ENCODE measurements at places on chromosomes 3 and 15.
A peak's percentile ranks its signal among the peaks of the same experiment; 100 is the strongest.

GRCh38 chr15:97661796-97662195 lies 298.7 kb upstream of the ARRDC4 start:
- DNase-seq, result no peak

DNA sequence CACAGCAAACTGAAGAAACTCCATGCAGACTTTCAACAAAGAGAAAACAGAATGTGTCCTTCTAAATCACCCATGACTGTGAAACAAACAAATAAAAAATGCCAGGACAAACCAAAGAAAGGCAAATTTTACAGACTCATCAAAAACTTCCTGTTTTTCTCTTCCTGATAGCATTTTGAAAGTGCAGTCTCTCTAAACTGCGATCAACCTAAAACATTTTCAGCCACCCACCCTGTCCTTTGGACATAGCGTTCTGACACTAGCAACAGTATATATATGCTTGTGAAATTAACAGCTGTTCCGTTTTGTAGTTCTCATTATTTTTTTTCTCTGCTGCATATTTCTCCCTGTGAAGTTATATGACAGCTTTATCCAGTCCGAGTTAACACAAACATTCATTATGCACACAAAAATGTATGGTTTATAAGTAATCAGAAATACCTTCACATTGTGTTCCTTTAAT lies 151.7 kb downstream of the FBN1 start:
- no peak for DNase-seq

DNA sequence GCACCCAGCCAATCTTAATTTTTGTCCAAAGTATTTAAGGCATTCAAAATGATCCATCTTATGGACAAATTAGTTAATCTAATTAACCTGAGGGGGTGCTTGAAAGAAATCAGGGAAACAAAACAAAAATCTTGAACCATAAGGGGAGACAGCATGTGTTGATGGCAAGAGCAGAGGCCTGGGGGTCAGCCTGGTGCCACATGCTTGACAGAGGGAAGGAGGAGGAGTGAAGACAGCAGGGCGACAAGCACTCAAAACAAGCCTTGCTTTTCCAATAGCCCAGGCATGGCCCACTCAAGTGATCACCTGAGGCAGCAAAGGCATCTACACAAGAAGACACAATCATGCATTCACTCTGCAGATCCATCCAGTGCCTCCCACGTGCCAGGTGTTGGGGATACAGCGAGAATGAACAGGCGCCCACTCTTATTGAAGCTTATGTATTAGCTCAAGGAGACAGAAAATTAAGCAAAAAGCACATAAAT lies 25.0 kb upstream of the MGLL start:
- DNase-seq, result no peak

DNA sequence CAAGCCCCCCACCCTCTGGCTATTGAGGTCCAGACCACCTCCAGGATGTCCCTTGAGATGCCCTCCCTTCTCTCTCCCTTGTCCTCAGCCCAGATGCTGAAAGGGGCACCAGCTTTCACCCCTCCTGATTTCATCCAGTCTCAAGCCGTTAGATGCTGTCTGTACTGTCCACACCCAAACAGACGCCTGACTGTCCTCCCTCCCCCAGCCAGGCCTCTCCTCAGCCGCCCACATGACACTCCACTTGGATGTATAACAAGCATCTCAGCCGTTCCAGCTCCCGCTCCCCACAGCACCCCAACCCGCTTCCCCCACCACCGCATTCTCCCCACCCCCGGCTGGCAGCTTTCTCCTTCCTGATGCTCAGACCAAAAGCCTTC lies 25.0 kb upstream of the CYP11A1 start:
- no peak for DNase-seq

DNA sequence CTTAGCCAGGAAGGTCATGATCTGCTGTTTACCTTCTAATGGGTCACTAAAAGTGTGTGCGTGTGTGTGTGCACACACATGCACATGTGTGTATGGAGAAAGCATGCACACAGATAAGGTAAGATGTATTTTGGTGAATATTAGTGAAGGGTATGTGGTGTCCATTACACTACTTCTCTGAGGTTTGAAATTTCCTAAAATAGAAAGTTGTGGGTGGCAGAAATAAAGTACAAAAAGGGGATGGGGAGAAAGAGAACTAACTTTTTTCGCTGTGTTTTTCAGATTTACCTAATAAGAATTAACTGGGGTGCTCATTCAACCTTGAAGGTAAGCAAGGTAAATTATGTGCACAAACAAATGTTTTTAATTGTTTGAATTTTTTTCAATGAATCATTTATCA lies 24.4 kb upstream of the NR2E3 start:
- no peak for DNase-seq

- DNase-seq, result no peak
These were observed 399.7 kb downstream of the VPS13C start for GRCh38 chr15:61660579-61660978.

DNA sequence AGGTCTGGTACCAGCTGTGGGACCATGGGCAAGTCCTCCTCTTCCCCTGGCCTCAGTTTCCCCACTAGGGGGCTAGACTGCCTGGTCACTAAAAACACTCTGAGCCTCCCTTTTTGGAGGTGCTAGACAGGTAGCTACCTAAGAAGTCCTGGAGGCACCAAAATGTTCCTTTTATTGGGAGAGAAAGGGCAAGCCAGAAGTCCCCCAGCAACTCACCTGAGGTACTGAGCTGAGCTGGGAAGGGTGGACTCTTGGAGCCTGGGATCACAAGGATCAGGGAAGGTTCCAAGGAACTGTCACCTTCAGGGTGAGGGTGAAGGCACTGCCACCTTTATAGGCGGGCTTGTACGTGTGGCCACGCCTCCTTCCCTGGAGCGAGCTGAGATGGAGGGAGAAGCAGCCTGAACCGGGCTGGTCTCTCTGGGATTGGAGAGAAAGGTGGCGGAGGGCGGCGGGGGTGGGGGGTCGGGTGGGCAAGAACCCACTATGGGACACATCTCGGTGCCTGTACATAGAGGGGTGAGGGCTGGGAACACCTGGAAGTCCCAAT lies at the start of gene CYP1A1:
TSS of gene CYP1A1 (minus strand) at position 304 of the 550 bp plus-strand sequence. CDS start 2,431 bp downstream, outside the sequence.
- peak; percentile 34 for DNase-seq

- no peak for DNase-seq
These were observed 93.7 kb upstream of the IMPG2 start for GRCh38 chr3:101414121-101414520.

- no peak for DNase-seq
These were observed 144.4 kb upstream of the EPHA3 start for GRCh38 chr3:88963003-88963402.

GRCh38 chr3:12932754-12933153 lies 91.4 kb upstream of the RPL32 start:
- no peak for DNase-seq

DNA sequence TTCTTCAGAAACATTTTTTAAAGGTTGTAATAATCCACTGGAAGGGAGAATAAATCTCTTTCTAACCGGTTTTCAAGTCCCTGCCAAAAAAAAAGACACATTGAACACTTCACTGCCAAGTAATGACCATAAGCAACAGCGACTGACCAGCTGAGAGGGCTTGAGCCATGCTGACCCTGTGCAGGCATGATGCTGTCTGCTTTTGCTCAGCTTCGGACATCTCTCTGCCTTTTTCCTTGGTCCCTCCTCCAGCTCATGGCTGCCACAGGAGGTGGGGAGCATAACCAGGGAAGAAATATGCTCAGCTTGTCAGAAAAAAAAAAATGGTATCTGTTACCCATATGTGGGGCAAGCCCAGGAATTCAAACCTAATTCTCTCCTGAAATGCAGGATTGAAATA lies 1.5 kb downstream of the IGSF10 start:
- DNase-seq, result no peak

DNA sequence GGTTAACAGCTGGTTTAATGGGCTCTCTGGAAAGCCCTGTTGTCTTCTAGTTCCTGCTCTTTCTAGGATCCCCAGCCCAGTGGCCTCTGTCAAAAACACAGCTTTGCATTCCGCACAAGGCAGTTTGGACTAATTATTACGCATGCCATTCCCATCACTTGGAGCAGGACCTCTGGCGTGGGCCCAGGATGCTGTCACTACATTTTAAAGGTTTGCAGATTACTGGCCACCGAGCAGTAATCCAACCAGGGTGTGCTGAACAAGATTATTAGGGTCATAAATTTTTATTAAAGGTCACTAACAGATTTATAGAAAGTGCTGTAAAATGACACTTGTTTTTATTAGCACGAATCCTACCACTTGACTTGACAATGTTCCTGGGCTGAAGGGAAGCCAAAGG lies 143.6 kb upstream of the SLC6A11 start:
- DNase-seq, result no peak

- DNase-seq, result no peak
These were observed 33.6 kb downstream of the ACP3 start for GRCh38 chr3:132350814-132351213.

DNA sequence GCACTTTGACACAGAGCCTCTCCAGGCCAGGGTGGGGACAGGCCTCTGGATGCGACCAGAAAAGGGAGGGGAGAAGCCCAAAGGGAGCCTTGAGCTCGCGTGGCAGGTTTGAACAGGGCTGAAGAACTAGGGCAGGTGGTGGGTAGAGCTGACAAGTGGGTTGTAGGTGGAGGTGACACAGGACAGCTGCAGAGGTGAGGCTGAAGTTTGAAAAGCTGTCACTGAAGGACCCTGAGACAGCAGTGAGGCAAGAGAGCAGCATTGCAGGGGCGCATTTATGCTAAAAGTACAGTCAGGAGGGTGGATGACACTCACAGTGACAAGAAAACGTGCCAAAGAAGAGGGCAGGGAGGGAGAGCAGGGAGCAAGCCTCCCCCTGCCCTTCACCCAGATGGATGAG lies 21.8 kb upstream of the EPB42 start:
- no peak for DNase-seq

DNA sequence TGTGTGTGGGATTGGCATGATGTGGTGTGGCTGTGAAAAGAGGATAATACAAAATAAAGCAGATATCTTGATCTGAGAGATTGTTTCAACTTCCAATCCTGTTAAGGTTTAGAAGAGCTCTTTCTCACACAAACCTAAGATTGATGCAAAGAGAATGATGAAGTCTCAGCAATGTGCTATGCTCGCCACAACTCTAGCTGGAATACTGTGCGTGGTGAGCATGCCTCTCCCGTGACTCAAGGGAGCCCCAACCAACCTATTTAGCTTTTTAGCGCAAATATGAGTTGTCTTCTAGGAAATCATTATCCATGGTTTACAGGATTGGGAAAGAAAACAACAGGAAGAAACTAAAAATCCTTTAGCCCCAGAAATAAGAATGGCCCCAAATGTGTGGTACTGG lies 28.5 kb downstream of the BTLA start:
- DNase-seq, result no peak

DNA sequence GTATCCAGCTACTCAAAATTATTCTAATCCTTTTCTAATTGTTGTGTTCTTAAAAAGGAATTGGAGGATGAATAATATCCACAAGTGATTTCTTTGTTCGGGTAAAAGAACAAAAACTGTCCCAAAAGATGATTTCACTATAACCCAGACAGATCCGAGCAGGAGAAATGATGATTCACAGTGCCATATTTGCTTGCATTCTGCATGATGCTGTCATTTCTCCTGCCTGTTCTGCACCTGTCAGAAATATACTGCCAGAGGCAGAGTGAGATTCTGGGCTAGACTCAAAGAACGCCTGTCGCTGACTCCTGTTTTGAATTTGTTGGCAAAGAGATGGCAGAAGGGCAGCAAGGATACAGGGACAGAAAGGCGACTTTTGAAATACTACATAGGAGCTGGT lies 34.7 kb upstream of the SLC24A5 start:
- DNase-seq, result no peak

DNA sequence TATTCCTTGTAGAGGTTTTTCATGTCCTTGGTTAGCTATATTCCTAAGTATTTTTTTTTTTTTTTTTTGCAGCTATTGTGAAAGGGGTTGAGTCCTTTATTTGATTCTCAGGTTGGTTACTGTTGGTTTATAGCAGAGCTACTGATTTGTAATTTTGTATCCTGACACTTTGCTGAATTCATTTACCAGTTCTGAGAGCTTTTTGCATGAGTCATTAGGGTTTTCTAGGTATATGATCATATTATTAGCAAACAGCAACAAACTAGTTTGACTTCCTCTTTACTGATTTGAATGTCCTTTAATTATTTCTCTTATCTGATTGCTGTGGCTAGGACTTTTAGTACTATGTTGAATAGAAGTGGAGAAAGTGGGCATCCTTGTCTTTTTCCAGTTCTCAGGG lies 737.4 kb downstream of the ZNF385D start:
- no peak for DNase-seq

GRCh38 chr15:81485806-81486205 lies 111.8 kb upstream of the TMC3 start:
- DNase-seq, result no peak

DNA sequence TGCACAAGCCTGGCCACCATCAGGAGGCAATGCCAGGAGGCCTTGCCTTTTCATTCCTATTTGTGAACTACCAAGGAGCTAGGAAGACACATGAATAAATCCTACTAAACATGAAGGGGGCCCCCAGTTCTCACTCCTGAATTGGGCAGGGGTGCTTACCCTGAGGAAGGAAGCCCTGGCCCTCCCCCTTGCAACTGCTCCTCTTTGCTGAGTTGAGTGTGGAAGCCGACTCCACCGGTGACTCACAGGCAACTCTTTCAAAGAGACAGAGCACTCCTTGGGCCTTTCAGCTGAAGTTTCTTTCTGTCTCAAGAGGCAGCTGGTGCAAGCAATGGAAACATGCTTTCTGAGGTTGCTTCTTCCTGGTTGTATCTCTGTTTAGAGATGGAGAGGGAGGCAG lies 1.7 kb downstream of the GABRG3 start:
- no peak for DNase-seq

- no peak for DNase-seq
These were observed 16.0 kb upstream of the CCNL1 start for GRCh38 chr3:157175691-157176507.

DNA sequence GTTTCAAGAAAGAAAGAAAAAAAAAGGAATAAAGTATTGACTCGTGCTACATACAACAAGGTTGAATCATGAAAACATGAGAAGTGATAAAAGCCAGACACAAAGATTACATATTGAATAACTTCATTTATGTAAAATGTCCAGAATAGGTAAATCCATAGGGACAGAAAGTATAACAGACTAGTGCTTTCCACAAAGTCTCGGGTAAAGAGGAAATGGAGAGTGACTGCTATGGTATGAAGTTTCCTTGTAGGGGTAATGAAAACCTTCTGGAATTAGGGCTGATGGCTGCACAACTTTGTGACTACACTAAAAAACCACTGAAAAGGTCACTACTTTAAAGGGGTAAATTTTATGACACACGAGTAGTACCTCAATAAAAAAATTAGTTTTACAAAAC lies 13.0 kb downstream of the LRRFIP2 start:
- no peak for DNase-seq

- no peak for DNase-seq
These were observed 71.8 kb upstream of the GATM start for GRCh38 chr15:45449916-45450867.

GRCh38 chr3:83482402-83483070 lies 1476.3 kb upstream of the CADM2 start:
- no peak for DNase-seq

DNA sequence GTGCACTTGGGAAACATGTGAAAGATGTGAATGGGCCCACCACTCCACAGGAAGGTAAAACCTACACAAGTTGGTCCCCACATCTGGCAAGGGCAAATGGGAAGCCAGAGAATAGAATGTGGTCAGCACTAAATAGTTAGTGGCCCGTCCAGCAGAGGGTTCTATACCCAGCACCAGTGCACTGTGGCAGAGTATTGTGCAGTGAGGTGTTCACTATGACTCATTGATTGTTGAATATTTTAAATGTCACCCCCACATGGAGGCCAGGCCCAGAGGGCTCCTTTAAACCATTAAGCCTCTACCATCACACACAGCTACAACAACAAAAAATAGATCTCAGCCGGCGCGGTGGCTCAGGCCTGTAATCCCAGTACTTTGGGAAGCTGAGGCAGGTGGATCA lies 11.7 kb downstream of the FRMD5 start:
- DNase-seq, result no peak

- DNase-seq, result no peak
These were observed 10.7 kb downstream of the SYNM start for GRCh38 chr15:99115300-99116215.
